HFFc6 (cell line): ENCODE measurements at places on chromosomes 1 and 21.
A peak's percentile ranks its signal among the peaks of the same experiment; 100 is the strongest.

GRCh38 chr1:162193815-162194214 lies 124.3 kb downstream of the NOS1AP start:
- DNase-seq, result no peak

DNA sequence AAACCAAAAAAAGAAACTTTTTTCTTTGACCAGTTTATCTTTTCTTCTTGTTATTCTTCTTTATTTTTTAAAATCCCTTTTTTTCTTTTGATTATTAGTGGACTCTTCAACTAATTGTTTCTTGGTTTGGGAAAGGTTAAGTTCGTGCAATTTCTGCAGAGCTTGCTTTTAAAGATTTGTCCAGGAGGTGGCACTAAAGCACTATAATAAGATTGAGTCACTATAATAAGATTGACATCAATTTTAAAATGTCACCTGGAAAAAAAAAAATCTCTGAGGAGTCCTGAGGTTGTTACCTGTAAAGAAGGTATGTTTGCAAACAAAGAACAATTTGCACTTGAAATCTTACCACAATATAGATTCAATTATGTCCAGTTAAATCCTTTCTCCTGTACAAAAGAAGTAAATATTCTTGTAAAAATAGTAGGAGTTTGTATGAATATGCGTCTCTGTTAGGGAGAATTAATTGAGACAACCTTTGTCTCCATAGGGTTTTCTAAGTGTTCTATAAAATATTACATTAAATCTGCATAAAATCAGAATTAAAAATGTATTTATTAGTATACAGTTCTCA lies 166.7 kb downstream of the ADGRL4 start:
- DNase-seq, result peak; percentile 39

- no peak for DNase-seq
Measured at GRCh38 chr1:32706491-32706890, 3.9 kb upstream of the SYNC start.

GRCh38 chr1:77057994-77058585 lies 161.1 kb downstream of the PIGK start:
- no peak for DNase-seq

- DNase-seq, result no peak
Measured at GRCh38 chr21:44767834-44768831, 33.5 kb downstream of the UBE2G2 start.
